Activated T-cell treated with anti-CD3 and anti-CD28 coated beads, Interleukin-2, amount 50 U/mL, for 1 hour (primary cell): ENCODE measurements at places on chromosomes 16 and 17.

GRCh38 chr17:2400877-2401425, at the start of gene MNT:
Gene MNT, minus strand, starts transcription at chr17:2401060. Its CDS starts 348 bp downstream, at chr17:2400712.
- peak; percentile 94 for DNase-seq

GRCh38 chr16:74757349-74757748, 17.3 kb downstream of the FA2H start:
- no peak for DNase-seq

- DNase-seq: no peak
Measured at GRCh38 chr17:32854207-32854606, 22.7 kb downstream of the MYO1D start.

DNA sequence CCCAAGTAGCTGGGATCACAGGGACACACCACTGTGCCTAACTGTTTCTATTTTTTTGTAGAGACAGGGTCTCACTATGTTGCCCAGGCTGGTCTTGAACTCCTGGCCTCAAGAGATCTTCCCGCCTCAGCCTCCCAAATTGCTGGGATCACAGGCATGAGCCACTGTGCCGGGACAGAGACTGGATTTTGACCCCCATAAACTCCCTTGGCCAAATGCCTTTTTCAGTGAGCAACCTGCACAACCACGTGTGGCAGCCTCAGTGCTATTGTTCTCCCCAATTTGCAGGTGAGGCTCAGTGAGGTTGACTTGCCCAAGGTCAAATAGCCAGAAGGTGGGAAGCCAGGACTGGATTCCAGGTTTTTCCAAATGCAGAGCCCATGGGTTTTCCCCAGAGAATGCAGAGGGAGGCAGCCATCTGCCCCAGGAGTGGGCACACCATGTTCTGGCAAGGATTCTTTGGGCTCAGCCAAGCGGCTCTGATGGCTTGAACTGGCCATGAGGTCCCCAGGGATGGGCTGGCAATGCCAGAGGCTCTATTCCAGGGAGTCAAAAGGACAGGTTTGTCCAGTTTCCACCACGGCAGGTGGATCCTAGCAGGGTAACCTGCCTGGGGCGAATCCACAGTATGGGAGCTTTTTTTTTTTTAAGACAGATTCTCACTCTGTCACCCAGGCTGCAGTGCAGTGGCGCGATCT, 1.8 kb downstream of the IL27 start:
- DNase-seq: no peak

DNA sequence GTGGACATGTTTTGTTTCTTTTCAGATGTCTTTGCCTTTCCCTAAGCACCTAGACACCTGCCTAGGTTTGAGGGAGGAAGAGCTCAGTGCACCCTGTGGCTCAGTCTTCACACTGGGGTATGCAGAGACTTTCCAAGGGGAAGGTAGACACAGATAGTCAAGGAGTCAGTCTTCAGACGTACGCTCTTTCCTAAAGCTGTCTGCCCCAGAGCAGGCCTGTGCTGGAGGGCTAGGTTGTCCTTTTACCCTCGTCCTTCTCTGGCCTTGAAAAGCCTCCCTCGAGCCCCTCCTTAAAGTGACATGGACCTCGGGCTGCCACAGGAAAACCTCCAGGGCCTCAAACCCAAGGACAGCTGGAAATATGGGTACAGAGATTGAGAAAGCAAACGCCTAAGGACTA, 103.7 kb downstream of the AATF start:
- no peak for DNase-seq

GRCh38 chr17:67018471-67019434, 25.6 kb upstream of the CACNG1 start:
- no peak for DNase-seq

DNA sequence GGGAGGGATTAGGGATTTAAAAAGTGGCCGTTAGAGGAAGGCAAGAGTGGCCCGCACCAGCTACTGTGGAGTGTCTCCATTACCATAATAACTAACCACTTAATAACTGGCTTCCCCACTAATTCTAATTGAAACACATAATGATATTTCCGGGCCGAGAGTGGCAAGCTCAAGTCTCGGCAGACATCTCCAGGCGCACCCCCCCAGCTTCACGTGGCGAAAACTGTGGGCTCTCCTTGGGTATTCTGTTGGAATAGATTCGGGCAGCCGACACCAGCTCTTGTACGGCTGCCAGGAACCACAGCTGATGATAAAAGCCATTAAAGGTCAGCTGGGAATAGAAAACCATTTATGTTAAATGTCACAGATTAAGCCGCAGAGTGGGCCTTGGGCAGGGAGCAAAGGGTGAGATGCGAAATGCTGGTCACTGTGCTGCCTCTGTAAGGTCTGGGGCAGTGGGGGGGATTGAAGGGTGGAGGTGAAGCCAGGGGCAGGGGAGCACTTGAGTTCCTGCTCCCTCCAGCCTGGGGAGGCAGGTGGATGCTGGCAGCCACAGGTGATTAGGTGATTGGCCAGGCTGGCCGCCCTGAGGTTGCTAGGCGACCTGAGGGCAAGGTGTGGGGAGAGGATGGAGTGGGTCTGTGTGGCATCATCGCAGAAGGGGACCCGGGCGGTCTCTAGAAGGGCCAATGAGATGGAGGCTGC, 115.6 kb upstream of the SDK2 start:
- DNase-seq: no peak

GRCh38 chr17:58666858-58667267, 25.0 kb downstream of the TEX14 start:
- DNase-seq: peak; percentile 31

DNA sequence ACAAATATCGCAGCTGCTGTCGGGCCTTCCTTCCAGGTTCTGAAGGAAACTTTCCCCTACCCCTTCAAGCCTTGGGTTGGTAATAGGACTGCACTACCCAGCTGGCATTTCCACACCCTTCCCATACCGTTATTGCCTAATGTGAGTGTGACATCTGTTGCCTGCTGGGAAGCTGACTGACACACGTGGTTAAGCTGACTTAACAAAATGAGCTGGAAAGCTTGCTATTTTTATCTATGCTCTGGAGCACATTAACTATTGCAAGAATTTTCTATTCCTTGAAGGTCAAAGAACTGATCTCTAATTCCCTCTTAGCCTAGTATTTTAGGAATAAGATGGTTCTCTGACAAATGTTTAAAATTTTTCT, 79.5 kb downstream of the PMP22 start:
- no peak for DNase-seq

- no peak for DNase-seq
Measured at GRCh38 chr17:38705803-38706504, 881 bp downstream of the MLLT6 start.

DNA sequence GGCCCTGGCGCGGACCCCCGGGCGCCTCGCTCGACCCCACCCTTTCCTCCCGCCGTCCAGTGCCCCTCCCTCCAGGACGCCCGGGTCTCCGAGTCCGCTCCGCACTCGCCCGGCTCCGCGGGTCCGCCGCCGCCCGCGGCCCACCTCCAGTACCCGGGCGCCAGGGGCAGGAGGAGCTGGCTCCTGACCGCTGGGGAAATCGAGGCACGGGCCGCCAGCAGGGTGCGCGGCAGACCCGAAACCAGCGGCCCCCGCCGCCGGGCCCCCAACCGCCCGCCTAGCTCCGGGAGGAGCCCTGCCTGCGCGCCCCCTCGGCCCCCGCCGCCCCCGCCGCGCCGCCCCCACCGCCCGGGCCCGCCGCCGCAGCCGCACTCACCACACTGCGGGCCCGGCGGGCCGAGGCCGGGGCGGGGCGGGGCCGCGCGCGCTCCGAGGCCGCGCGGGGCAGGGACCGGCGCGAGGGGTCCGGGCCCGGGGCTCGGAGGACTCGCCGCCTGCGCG, 333 bp downstream of the MAFG start:
- no peak for DNase-seq

DNA sequence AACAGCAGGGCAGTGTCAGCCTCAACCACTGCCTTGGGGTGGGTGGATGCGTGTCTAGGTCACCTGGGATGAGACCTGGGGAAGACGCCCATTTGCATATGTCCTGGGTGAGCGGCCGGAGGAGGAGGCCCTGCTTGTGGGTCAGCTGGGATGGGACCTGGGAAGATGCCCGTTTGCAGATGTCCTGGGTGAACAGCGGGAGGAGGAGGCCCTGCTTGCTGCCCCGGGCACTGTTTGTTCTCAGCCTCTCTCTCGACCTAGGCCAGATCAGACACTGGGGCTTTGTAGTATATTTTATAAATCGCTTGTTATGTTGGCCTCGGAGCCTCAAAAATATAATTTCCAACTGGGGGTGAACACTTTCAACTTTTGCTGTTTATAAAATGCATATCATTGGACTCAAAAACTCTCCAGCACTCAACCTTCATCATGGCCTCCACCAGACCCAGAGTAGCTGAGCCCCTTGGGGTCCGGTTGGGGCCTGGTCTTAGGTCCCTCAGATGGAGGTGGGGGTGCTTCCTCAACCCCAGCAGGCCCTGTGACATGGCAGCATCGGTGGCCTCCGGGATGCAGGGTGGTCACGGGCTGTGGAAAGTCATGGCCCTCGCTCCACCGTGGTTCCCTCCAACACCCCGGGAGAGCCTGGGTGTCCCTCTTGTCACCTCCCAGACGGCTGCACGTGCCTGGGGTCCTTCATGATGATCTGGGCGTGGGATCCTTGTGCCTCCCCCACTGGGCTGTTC, 17.3 kb downstream of the DBNDD1 start:
- DNase-seq: no peak

DNA sequence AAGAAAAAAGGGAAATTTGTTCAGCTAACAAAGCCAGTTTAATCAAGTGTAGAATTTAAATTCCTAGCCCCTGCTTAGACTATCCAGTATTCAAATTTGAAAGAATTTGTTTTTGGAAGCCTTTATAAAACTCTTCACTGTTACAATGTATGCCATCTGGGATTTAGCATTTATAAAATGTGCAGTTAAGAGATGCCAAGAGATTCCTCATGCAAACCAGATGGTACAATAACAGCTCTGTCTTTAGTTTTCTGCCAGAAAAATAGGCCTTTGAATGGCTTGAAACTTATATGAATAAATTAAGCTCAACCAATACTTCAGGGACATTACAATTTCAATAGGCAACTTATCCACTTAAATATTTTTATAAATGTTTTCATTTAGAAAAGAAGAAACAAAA, 6.8 kb upstream of the ANKS4B start:
- no peak for DNase-seq

DNA sequence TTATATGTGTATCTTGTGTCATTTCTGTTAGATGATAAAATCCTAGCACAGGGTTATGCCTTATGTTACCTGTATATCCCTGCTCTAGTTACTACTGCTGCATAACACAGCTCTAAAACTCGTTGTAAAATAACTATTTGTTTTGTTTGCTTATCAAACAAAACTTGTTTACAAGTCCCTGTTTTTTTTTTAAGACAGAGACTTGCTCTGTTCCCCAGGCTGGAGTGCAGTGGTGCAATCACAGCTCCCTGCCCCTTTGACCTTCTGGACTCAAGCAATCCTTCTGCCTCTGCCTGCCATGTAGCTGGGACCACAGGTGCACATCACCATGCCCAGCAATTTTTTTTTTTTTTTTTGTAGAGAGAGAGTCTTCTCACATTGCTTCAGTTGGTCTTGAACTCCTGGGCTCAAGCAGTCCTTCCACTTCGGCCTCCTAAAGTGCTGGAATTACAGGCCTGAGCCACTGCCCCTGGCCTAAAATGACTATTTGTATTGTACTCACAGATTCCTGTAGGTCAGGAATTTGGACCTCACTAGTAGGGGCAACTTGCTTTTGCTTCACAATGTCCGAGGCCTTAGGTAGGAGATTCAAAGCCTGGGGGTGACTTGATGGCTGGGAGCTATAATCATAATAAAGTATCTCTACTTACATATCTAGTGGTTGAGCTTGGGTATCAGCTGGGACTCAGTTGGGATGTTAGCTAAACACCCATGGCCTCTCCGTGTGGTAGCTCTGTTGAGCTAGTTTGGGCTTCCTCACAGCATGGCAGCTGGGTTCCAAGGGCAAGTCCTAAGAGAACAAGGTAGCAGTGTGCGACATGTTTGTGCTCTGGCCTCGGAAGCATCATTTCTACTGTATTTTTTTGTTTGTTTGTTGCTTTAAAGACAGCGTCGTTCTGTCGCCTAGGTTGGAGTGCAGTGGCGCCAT, 12.6 kb downstream of the DUSP14 start:
- DNase-seq: no peak

DNA sequence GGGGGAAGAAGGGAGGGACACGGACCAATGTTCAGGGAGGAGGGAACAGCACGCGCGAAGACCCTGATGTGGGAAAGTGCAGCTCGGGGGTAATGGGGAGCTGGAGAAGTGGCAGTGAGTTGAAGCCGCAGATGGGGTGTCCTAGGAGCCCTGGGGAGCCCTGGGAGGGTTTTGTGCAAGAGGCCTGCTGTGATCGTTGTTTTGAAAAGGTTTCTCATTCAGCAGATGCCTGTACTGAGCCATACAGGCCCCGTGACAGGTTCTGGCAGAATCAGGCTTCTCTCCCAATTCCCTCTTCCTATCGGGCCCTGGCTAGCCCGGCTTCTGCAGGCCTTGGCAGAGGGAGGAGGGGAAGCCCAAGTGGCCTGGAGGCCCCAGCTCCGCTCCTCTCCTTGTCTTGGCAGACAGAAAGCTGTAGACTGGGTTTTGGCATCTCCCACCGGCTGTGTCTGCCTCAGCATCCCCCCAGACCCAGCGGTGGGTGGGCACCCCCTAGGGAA, 38.4 kb upstream of the EMP2 start:
- DNase-seq: no peak

GRCh38 chr17:21119247-21119918, 7.4 kb upstream of the DHRS7B start:
- peak; percentile 69 for DNase-seq

GRCh38 chr16:81629896-81630634, 149.0 kb upstream of the PLCG2 start:
- no peak for DNase-seq

DNA sequence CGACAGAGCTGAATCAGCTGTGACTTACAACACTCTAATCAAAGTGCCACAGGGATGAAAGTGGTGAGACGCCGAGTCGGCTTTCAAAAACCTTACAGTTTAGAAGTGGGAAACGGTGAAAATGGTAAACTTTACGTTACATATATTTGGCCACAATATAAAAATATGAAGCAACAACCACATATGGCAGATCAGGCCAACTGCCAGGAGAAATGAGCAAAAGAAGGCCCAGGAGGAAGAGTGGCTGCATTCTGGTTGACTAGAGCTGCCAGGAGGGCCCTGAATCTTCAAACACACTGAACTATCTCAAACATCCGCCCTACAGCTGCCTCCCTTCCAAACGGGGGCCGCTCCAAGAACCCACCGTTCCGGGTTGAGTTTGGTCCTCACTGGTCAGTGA, 56.3 kb downstream of the MRM3 start:
- no peak for DNase-seq
